ENCODE measurements at places on chromosomes 12 and 14.
A peak's percentile ranks its signal among the peaks of the same experiment; 100 is the strongest.

- no peak for DNase-seq
Observed at GRCh38 chr12:46534327-46534840, 161.8 kb upstream of the SLC38A2 start.

- DNase-seq = no peak
Observed at GRCh38 chr12:39958377-39958776, 147.5 kb downstream of the SLC2A13 start.

- no peak for DNase-seq
Observed at GRCh38 chr14:65866448-65866847, 453.9 kb downstream of the FUT8 start.

- no peak for DNase-seq
Observed at GRCh38 chr12:116201908-116202307, 75.6 kb downstream of the MED13L start.

DNA sequence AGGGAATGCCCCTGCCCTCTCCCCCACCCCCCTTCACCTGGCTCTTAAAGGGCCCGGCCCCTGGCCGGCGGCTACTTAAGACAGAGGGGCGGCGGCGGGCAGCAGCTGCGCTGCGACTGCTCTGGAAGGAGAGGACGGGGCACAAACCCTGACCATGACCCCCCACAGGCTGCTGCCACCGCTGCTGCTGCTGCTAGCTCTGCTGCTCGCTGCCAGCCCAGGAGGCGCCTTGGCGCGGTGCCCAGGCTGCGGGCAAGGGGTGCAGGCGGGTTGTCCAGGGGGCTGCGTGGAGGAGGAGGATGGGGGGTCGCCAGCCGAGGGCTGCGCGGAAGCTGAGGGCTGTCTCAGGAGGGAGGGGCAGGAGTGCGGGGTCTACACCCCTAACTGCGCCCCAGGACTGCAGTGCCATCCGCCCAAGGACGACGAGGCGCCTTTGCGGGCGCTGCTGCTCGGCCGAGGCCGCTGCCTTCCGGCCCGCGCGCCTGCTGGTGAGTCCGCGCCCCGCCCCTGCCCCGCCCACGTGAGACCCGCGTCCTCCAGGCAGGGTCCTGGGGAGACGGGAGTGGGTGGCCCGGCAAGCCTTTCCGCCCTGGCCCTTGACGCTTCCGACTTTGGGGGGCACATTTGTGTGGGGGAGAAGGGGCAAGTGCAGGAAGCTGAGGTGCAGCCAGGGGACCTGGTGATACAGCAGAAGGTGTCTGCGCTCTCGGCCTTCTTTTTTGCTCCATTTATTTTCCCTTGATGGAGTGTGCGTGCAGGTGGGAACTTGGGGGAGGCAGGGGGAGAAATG lies at the start of gene IGFBP6:
Gene IGFBP6, plus strand, starts transcription at position 104 of the 790 bp plus-strand sequence. Its CDS starts 51 bp downstream, at position 155.
- peak; percentile 27 for DNase-seq

GRCh38 chr12:69330475-69331473 lies 17.4 kb upstream of the LYZ start:
- peak; percentile 28 for DNase-seq

- no peak for DNase-seq
Observed at GRCh38 chr14:76782115-76782884, 21.0 kb downstream of the VASH1 start.

- no peak for DNase-seq
Observed at GRCh38 chr12:111368291-111368787, 556 bp downstream of the PHETA1 start.

DNA sequence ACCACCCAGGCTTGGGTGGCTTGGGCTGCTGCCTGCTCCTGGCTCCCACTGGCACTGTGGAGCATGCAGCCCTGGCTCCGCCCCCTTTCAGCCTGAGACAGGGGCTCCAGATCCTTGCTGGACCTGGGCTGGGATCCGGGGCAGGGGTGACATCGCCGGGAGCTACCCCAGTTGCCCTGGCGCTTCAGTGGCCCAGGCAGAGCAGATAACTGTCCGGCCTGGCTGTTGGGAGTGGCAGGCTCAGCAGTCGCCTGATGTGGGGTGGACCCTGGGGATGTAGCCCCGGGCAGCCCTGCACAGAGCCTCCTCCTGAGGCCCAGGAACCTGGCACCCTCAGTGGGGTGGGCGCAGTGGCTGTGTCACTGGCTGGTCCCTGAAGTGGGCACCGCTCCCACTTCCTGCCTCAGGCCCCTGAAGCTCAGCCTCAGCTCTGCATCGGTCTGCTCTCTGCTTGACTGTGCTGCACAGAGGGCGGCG lies 57.9 kb downstream of the FUT8 start:
- DNase-seq = no peak
